ENCODE measurements at places on chromosomes 6 and 20. TPM values are rescaled to one million over a fixed set of nuclear protein-coding genes. Genes with fewer than 3 reads are reported as not detected.

The ZNF165 gene
- polyA plus RNA-seq, result 0.38 TPM

DNA sequence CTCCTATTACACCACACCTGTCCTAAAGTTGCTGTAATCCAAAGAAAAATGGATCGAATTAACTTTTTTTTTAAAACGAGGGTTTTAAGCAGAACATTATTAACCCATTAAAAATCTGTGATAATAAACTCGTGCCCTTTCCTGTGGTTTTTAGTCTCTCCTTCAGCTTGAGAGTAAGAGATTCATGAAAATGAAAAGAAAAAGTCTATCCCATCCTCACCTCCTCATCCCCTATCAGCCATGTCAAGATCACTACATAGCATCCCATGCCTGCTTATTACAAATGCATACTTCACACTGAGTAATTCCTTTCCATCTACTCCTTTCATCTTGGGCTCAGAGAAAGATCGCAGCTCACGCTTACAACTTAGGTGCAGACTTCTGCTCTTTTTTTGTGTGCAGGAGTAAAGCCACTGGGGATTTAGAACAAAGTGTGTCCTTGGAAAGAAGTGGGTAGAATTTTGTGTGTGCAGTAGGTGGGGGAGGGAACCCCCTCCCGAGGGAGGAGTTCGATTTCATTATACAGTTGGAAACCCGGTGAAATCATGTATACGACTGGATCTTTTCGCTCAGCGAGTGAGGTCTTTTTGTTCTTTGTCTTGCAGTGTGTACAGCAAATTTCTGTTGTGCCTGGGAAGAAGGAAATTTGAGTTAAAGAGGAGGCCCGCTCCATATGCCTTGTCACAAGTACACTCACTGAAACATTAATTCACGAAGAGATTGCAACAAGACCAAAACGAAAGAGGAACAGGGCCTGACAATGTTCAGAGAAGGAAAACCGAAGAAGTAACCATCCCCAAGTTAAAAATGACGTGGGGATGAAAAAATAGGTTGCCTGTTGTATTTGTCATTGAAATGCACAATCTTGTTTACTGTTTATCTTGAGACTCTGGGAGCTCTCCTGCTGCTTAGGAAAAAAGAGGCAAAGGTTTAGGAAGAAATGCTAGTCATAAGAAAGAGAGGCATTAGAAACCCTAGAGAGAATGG is 146.5 kb upstream of the ZNF217 start:
- no peak for DNase-seq

GRCh38 chr6:24125980-24126379 is at the start of gene NRSN1:
TSS of gene NRSN1 (plus strand) at chr6:24126215. CDS start at chr6:24134328, 8,113 bp downstream.
- no peak for DNase-seq

The CPXM1 gene
- 0.78 TPM for polyA plus RNA-seq

The PRSS35 gene
- polyA plus RNA-seq, result 0.58 TPM

The AGPAT4 gene
- 3.1 TPM for polyA plus RNA-seq

DNA sequence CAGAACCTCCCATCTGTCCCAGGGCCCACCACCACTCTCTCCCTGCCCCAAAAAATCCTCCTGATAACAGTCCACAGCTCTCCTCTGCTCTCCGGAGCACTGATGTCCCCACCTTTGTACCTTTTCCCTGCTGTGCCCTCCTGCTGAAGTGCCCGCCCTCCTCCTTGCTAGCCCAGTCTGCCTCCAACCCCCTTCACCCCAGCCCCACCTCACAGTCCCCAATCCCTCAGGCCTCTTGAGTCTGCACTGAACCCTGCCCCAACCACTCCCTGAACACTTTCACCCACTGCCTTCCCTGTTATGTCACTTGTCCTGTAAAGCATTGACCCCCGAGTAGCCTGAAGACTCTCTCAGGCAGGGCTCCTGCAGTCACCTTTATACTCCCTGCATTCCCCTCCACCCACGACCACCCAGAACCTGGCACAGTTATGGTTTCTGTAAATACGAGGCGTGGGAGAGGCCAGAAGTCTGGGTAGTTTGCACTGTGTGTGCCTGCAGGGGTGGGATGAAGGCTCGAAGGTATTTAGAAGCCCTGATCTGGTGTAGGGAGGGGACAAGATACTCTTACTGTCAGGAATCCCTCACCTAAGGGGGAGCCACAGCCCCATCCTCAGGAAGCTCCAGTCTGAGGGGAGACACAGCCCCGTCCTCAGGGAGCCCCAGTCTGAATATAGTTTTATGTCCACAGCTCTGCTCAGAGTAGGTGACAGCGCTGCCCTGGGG is 5.4 kb downstream of the GLP1R start:
- no peak for DNase-seq

DNA sequence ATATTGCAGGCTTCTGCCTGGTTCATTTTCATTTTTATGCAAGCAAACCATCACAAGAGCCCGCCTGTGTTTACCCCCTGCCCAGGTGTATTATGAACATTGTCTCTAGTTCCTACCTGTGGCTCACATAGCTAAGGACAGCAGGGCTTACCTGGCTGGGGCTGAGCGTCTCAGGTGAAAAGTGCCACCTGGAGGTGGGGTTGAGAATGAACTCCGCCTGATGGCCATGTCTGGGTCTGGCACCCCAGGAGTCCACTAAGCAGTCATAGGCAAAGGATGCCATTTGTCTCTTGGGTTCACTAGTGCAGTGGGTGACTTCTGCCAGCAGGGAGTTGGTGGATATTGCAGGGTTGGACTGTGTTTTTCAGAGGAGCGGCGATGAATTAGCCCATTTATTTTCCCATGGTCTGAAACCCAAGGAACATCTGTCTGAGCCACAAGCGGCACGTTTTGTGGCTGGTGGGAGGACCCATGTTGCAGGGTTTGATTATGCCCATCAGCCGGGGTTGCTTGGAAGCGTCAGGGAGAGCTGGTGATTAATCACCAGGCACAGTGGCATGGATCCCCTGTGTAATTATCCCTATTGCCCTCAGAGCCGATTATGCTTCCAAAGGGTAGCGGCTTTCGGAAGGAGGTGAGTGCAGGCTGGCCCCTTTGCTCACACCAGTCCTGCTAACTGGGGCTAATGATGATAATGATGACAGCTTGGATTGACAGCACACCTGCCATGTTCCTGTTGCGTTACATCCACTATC is 92.1 kb downstream of the CDH26 start:
- DNase-seq, result no peak

- DNase-seq, result no peak
Measured at GRCh38 chr6:114558153-114558552, 215.3 kb upstream of the HS3ST5 start.

DNA sequence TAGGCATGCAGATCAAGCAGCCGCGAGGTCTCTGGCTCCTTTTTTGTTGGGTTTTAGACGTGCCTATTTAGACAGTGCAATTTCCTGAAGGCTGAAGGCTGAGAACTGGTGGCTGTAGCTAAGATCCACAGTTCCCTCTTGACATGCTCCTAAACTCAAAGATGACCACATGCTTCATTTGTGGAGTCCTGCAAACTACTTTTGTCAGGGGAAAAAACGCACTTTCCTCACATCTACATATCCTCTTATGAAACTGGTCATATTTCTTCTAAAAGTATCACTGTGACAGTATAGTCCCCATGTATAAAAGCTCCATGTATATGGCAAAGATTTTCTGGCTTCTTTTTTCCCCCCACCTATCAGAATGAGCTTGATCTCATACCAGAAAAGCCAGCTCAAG is 30.7 kb downstream of the LYRM4 start:
- no peak for DNase-seq

The CENPW gene
- polyA plus RNA-seq, result 6.5 TPM

All from BJ (cell line).